ENCODE measurements at places on chromosomes 2 and 18.

GRCh38 chr2:235592430-235592829 lies 98.6 kb downstream of the AGAP1 start:
- DNase-seq = no peak

DNA sequence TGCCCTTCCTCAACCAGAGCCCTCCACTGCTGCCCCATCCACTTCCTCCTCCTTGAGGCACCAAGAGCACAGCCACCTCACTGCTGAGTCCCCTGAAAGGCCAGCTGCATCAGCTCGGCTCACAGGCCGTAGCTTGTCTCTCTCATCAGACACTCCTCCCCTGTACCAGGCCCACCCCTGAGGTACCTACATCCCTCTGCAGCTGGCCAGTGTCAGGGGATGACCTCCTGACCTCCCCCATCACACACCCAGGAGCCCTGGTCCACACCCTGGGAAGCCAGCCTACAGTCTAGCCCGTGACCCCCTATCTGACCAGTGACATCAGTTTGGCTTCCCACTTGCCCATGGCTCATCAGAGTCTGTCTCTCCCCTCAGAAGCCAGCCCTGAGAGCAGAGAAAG lies 205.6 kb downstream of the TNS1 start:
- DNase-seq = no peak

DNA sequence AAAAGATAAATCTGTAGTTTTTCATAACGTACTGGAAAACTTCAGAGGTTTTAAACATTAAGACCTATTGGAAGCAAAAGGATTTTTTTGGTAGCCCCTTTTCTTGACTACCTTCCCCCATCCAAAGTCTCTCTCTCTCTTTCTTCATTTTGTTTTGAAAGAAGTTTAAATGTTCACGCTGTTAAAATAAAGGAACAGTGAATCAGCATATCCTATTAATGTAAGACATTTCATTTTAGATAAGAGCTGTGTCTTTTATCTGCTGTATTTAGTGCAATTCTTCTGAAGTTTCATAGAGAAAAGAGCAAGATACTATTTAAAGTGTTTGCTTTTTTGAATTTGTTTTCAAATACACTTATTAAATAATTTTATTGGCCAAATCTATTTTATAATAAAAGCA lies 205.5 kb upstream of the POU3F3 start:
- no peak for DNase-seq

DNA sequence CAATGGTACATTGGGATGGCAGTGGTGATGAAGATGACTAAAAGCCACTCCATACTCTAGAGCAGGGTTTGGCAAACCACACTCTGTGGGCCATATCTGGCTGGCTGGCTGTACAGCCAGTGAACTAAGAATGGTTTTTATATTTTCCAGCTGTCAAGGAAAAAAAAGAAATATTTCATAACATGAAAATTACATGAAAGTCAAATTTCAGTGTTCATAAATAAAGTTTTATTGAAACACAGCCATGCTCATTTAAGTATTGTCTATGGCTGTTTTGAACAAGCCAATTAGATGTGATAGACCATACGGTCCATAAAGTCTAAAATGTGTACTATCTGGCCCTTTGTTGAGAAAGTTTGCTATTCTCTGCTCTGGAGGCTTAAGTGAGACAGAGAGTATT lies 1.5 kb downstream of the TTC21B start:
- no peak for DNase-seq

- no peak for DNase-seq
These were observed 43.6 kb upstream of the PXDN start for GRCh38 chr2:1787755-1788477.

DNA sequence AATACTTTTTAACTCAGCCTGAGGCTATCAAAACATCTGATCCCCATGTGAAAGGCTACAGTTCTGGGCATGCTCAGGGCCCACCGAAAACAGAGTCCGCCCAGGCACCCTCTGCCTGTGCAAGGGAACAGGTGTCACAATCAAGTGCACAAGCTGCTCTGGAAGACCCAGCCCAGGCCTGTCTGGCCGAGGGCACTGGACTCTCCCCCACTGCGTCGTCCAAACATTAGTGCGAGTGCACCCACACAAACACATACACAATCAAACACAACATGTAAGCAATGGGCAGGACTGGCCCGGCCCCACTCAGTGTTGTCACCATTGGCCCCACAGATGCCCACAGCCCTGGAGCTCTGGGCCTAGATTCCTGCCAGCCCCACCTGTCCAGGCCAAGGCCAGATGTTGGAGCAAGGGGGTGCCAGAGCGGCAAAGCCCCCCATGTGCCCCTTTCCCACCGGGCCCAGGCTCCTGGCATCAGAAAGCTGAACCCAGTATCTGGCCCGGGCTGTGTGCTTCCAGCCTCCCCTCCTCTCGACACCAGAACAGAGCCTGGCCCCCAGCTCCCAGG lies 617 bp upstream of the ALPG start:
- DNase-seq = no peak

- DNase-seq = no peak
These were observed 87.5 kb downstream of the ZNF532 start for GRCh38 chr18:58951986-58952702.

GRCh38 chr18:46333431-46334135 lies 229.4 kb downstream of the HAUS1 start:
- no peak for DNase-seq

- no peak for DNase-seq
These were observed 40.1 kb downstream of the SCN3A start for GRCh38 chr2:165163761-165164160.

DNA sequence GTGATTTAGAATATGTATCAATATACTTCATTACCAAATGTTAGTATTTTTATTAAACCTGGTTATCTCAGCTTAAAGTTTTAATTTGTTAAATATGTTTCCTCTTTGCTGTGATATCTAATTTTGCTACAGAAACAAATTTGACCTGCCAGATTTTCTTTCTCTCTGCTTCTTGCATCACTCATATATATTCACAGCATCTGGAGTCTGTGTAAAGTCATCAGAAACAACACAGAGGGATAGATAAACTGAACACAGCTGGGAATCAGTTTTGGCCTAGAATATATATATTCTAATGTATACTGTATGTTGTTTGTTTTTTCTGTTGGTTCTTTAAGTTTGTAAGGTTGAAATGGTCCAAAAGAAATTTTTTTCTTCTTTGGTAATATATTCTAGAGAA lies 8.5 kb downstream of the PSMD14 start:
- no peak for DNase-seq

- no peak for DNase-seq
These were observed 2.8 kb downstream of the CYTIP start for GRCh38 chr2:157441072-157441454.

- DNase-seq = no peak
These were observed 161.4 kb downstream of the TRABD2A start for GRCh38 chr2:84719434-84719833.
